HCT116 (cell line): ENCODE measurements at places on chromosomes 1 and 21.
A peak's percentile ranks its signal among the peaks of the same experiment; 100 is the strongest.

DNA sequence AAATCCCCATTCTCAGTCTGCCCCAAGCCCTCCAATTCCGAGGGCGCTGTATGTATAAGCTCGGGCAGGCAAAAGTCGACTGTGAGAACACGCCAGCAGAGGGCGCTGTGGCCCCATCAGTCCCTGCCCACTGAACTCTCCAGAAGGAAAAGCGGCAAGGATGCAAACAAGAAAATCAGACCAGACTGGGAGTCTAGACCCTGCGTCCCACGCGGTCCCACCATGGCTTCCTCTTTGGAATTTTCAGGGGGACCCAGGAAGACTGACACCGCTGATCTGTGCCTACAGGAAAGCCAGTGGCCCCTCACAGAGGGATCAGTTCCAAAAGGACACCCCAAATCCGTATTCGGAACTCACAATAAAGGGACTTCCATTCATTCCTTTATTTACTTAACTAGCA lies 19.5 kb downstream of the TEX35 start:
- DNase-seq: peak; percentile 68

DNA sequence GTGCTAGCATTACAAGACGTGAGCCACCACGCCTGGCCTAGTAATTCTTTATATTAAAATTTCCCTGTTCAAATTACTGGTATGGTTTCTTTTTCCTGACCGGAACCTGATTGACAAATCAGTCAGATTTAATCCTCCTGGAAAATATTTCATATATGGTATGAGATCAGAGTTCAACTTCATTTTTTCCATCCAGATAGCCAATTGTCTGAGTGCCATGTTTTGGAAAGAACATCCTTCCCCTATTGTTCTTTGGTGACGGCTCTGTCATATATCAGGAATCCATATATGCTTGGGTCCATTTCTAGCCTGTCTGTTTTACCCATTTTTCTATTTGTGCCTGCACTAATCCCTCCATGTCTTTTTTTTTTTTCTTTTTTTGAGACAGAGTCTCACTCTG lies 39.1 kb upstream of the KLF17 start:
- no peak for DNase-seq

DNA sequence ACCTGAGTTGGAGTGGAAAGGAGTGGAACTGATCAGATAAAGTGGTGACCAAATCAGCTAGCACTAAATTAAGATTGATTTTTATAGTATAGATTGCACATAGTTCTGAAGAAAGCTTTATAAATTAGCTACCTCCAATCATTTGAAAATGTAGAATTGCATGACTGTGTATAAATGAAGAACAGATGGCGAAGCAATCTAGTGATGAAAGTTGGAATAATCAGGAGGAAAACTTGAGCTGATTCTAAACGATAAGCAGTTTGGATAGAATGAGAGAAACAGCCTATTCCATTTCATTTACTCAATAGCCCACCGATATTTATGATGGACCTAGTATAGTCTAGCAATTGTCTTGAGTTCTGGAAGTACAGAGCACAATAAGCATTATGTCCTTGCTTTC lies 661.5 kb downstream of the PLA2G4A start:
- no peak for DNase-seq

- DNase-seq: no peak
Observed at GRCh38 chr1:6819246-6820040, 34.2 kb downstream of the CAMTA1 start.

GRCh38 chr1:160260406-160261382 lies 1.7 kb downstream of the DCAF8 start:
- no peak for DNase-seq

- DNase-seq: no peak
Observed at GRCh38 chr1:34914958-34915357, 14.5 kb downstream of the DLGAP3 start.

- no peak for DNase-seq
Observed at GRCh38 chr1:65255656-65256050, 53.7 kb upstream of the DNAJC6 start.

DNA sequence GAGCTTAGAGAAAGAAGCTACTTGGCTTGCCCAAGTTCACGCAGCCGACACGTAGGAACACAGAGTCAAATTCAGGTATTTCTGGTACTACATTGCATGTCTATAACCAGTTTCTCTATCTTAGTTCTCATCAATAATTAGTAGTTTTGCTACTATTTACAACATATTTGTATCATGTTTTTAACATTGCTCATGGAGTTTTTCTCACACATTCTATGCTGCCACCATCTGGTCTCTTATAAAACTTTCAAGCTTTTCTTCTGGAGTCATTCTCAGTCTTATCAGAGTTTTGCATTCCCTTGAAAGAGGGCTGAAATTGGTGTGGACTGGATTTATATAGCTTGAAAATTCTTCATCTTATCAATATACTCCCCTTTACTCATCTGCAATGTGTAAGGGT lies 118.8 kb upstream of the PALMD start:
- DNase-seq: no peak

- DNase-seq: no peak
Observed at GRCh38 chr1:186481303-186481888, 20.5 kb upstream of the PDC start.

DNA sequence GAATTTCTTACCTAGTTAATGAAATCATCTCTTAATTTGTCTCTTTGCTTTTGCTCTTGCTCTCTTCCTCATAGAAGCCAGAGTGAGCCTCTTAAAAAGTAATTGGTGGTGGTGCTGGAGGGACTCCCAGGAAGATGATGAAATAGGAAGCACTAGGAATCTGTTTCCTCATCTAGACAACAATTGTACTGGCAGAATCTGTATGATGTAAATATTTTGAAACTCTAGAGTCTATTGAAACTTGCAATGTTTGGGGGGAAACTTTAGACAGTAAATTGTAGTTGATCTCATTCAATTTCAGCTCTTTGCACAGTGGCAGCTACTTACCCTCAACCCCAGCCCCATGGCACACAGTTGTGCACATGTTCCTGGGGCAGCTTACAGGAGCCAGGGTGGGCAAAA lies 10.6 kb downstream of the RGSL1 start:
- no peak for DNase-seq

DNA sequence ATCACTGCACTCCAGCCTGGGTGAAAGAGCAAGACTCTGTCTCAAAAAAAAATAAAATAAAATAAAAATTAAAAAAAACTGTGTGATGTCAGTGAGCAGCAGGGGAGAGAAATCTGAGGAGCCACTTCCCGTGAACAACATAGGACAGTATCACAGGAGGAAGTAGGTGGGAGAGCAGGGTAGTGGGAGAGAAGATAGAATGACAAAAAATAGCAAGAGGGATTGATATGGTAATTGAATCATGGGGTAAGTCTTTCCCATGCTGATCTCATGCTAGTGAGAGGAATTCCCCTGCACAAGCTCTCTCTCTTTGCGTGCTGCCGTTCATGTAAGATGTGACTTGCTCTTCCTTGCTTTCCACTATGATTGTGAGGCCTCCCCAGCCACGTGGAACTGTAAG lies 81.6 kb upstream of the PBX1 start:
- DNase-seq: no peak

GRCh38 chr1:119318466-119319309 lies 49.9 kb upstream of the HAO2 start:
- DNase-seq: no peak

DNA sequence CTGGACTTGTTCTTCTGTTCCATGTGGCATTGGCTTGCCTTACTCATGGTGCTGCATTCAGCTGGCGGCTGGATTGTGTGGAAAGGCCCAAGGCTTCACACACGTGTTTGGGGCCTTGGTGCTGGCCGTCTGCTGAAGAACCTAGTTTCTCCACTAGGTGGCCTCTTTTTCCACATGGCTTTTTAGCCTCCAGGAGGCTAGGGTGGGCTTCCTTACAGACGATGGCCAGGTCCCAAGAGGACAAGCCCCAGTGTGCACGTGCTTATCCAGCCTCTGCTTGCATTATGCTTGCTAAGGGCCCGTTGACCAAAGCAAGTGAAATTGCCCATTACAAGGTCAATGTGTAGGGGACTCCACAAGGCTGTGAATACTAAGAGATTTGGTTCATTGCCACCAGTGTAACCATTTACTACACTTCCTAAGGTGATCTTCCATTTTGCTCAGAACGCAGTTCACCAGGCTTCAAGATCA lies 47.5 kb upstream of the FOXO6 start:
- DNase-seq: peak; percentile 43

DNA sequence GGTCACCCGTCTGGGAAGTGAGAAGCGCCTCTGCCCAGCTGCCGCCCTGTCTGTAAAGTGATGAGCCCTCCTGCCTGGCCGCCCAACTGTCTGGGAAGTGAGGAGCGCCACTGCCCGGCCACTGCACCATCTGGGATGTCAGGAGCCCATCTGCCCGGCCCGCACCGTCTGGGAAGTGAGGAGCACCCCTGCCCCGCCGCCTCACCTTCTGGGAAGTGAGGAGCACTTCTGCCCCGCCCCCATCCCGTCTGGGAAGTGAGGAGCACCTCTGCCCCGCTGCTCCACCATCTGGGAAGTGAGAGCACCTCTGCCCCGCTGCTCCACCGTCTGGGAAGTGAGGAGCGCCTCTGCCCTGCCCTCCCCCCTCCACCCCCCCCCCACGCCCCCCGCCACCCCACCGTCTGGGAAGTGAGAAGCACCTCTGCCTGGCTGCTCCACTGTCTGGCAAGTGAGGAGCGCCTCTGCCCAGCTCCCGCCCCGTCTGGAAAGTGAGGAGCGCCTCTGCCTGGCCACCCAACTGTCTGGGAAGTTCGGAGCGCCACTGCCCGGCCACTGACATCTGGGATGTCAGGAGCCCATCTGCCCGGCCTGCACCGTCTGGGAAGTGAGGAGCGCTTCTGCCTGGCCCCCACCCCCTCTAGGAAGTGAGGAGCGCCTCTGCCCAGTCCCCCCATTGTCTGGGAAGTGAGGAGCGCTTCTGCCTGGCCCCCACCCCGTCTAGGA lies 4.5 kb upstream of the ZZZ3 start:
- no peak for DNase-seq

DNA sequence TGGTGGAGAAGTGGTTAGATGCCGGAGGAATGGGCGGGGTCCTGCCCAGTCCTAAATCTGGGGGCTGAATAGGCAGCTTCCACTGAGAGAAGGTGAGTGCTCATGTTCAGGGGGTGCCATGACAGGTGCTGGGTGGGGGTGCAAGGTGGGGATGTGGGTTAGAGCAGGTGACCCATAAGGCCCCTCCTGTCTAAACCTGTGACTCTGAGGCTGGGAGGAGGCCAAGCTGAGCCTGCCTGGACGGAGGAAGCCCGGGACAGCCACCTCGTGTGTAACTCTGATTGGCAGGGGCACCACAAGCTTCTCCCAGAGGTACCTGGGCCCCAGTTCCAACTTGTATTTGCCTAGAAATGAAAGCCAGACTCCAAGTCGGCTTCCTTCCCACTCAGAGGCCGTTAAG lies 10.7 kb downstream of the GPR157 start:
- no peak for DNase-seq

GRCh38 chr1:18803851-18804250 lies 55.6 kb downstream of the TAS1R2 start:
- no peak for DNase-seq

DNA sequence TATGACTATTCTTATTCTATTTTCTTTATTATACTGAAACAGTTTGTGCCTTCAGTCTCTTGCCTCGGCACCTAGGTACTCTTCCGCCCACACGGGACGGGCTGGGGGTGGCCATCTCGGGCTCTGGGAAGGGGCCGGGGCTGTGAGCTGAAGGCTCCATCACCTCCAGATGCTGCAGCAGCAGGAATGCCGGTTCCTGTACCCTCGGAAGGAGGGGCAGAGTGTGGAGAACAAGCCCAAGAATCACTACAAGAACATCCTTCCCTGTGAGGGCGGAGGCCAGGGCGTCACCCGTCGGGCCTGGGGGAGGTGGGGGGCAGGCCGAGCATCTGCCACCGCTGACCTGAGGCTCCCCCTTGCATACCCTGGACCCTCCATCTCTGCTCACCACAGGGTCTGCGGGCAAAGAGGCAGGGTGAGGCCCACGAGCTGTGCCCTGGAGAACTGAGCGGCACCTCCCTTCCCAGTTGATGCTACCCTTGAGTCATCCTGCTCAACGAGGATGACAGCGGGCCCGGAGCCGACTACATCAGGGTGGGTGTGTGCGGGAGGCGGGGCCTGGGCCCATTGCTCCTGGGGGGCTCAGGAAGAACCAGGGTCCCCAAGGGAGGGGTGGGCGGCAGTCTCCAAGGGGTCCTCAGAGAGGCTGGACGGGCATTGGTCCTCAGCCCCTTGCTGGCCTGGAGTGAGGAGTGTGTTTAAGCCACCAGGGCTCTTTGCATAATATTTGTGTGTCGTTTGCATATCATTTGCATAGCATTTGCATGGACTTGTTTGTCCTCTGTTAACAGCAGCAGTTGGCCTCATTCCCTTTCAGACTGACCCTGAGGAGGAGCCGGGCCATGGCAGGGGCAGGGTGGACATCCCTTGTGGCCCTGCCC lies 7.5 kb downstream of the RNF223 start:
- no peak for DNase-seq

- DNase-seq: no peak
Observed at GRCh38 chr1:194394676-194395075, 1208.3 kb upstream of the B3GALT2 start.

DNA sequence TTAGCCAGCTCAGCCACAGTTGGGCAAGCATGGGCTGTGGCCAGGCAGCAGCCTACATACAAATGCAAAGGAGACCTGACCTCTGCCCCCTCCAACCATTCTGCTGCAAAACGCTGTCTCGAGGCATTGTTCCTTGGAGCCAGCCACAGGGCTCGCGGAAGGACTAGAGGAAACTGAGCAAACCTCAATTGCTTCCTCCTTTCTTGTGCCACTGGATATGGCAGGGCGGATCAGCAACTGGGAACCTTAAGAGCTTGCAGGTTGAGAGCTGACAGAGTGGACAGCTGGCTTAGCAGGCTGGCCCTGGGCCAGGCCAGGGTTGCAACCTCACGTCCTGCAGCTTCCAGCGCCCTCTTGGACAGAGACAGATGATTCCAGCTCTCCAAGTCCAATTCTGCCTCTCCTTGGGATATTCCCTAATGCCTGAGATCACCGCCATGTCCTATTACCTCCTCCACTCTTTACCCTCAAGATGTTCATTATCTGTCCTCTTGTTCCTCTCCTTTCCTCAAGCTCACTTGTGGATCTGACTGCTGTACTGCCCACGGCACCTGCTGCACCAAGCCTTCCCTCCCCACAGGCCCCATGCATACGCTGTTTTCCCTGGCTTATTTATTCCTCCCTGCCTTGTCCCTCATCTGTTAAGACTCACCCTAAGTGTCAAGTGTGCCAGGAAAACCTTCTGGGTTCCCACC lies 67.5 kb downstream of the SDC3 start:
- DNase-seq: no peak

- no peak for DNase-seq
Observed at GRCh38 chr1:49051647-49052046, 275.0 kb upstream of the BEND5 start.

DNA sequence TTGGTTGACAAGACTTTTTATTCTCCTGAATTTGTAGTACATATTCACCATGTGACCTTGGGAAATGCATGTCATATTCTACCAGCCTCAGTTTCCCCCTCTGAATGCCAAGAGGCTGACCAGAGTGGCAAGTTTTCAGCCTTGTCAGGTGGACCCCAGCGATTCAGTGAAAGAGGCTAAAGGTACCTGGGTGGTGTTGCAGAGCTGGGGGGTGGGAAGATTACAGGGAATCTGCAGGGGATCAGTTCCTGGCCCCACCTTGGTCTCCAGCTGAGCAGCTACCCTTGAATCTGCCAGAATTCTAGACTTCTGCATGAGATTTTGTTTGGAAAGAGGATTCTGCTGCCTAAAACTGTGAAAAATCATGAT lies 27.9 kb upstream of the KCNA2 start:
- DNase-seq: no peak

GRCh38 chr1:64608005-64608650 lies 136.7 kb upstream of the RAVER2 start:
- no peak for DNase-seq
